Fibroblast of pulmonary artery (primary cell): ENCODE measurements at places on chromosomes 2 and 18.
A peak's percentile ranks its signal among the peaks of the same experiment; 100 is the strongest.

DNA sequence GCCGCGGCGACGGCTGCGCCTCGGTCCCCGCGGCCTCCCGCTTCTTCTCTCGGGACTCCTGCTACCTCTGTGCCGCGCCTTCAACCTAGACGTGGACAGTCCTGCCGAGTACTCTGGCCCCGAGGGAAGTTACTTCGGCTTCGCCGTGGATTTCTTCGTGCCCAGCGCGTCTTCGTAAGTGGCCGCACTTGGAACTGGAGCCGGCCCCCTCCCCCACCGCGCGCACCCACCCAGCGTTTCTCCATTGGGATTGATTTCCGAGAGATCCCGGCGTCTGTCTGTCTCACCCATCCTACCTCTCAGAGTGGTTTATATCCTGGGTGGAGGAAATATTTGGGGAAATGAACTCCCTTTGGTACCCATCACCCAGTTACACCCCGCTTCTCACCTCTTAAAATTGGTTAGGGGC is 498 bp downstream of the ITGAV start:
- peak; percentile 49 for DNase-seq

DNA sequence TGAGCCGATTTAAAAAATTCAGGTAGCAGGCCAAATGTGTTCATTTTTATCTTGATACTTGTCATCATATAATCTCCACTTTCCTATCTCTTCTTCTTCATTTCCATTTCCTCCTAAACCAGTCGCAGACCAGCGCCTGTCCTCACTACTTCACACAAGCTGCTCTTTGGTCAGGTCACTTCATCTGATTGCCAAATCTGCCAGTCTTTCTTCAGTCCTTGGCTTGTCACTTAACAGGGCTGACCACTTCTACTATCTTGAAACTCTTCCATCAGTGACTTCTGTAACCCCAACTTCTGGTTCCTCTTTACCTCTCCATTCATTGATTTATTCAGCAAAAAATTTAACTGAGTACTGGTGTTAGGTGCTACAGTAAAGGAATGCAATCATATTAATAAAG is 18.0 kb upstream of the SPRED2 start:
- no peak for DNase-seq

- no peak for DNase-seq
Measured at GRCh38 chr18:55433648-55434047, 154.3 kb downstream of the TCF4 start.

DNA sequence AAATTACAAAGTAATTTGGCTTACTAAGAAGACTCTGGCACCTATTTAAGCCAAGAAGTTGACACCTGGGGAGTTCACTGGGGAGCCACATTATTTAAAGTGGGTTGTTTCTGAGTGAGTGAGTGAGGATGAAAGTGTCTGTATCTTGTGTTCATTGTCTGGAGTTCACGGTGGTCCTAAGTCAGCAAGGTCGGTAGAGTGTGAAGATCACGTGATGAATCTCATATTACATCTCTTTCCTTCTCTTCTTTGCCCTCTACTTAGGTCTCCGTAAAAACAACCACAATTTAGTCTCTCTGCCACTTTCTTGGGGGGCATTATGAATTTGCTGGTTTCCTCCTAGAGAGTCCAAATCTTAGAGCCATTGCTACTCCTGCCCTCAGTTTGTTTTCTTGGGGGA is 67.8 kb downstream of the DIS3L2 start:
- DNase-seq: no peak

DNA sequence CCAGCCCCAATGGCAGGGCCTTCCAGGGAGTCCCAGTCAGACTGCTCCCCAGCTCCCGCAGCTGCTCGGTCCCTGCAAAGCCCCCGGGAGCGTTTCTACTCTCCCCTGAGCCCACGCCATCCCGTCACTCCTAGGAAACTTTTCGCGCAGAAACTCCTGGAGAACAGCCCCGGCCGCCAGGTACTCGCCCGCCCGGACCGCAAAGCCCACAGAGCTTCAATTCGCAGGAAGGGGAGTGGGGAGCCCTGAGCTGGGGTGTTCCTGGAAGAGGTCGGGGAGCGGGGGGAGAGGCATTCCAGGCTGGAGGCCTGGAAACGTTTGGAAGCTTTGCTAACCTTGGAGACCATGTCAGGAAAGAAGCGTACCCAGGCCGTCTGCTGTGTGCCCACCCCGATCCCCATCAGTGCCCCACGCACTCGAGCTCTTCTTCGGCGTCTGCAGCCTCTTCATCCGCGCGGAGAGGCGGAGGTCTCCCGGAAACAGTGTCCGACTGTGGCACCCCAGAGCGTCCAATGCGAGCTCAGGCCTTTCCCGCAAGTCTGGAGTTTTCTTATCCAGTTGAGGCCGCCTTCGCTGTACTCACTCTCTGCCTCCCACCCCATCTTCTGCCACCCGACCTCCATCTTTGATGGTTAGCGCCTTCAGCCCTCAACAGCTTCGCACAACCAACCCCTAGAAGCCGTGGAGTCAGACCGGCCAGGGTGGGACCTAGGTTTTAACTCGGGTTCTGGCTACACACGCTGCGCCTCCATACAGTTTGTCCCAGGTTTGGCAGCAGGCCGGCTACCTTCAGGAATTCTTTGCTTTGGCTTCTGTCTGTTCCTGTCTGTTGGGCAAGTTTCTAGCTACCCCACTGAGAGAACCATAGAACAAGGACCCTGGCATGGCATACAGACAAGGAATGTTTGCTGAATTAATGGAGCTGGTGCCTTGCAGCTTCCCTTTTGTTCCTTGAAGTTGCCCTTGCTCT is 3.7 kb downstream of the PCGF1 start:
- peak; percentile 35 for DNase-seq

GRCh38 chr2:112095681-112096080 is 40.6 kb downstream of the TMEM87B start:
- DNase-seq: no peak

DNA sequence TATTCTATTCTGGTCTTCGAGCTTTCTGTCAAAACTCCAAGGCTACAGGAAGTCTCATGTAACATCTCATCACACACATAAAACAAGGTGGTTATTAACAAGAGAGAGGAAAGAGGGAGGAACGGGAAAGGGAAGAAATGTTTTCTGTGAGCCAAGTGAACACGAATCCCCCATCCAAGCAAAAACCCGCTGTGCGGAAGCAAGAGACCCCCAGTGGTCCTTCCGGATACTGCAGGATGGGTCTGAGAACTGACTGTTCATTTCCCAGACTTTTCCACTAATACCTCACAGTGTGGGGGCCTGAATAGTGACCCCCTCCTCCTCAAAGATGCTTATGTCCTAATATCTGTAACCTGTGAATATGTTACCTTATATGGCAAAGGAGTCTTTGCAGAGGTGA is 19.0 kb upstream of the DIPK1C start:
- DNase-seq: peak; percentile 36

- no peak for DNase-seq
Measured at GRCh38 chr2:26691881-26692278, 642 bp upstream of the KCNK3 start.

- no peak for DNase-seq
Measured at GRCh38 chr2:235264121-235264493, 229.7 kb upstream of the AGAP1 start.

GRCh38 chr2:232633413-232634205 is at the start of gene EFHD1:
TSS of gene EFHD1 (plus strand) at chr2:232633604. CDS start at chr2:232633705, 101 bp downstream.
- peak; percentile 44 for DNase-seq

GRCh38 chr2:3628241-3628679 is 29.7 kb upstream of the ALLC start:
- no peak for DNase-seq

GRCh38 chr2:47339745-47340541 is 63.0 kb upstream of the MSH2 start:
- DNase-seq: peak; percentile 43

- no peak for DNase-seq
Measured at GRCh38 chr2:241072151-241072550, 29.9 kb downstream of the MTERF4 start.

DNA sequence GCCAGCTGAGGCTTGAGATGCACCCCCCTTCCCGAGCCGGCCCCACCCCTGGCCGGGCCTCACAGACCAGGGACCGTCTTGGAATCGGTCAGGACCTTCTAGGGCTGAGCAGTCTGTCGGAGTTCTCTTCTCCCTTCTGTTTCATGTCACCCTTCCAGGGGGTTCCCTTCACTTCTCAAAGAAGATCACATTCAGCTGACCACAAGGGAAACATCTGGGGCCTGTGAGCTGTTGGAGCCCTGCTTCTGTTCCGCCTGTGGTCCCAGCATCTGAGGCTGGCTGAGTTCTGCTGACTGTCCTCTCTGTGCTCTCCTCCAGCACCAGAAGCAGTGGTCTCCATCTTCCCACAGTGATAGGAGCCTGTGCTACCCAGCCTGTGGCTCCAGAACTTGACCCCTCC is 106.5 kb downstream of the SEPTIN10 start:
- no peak for DNase-seq

DNA sequence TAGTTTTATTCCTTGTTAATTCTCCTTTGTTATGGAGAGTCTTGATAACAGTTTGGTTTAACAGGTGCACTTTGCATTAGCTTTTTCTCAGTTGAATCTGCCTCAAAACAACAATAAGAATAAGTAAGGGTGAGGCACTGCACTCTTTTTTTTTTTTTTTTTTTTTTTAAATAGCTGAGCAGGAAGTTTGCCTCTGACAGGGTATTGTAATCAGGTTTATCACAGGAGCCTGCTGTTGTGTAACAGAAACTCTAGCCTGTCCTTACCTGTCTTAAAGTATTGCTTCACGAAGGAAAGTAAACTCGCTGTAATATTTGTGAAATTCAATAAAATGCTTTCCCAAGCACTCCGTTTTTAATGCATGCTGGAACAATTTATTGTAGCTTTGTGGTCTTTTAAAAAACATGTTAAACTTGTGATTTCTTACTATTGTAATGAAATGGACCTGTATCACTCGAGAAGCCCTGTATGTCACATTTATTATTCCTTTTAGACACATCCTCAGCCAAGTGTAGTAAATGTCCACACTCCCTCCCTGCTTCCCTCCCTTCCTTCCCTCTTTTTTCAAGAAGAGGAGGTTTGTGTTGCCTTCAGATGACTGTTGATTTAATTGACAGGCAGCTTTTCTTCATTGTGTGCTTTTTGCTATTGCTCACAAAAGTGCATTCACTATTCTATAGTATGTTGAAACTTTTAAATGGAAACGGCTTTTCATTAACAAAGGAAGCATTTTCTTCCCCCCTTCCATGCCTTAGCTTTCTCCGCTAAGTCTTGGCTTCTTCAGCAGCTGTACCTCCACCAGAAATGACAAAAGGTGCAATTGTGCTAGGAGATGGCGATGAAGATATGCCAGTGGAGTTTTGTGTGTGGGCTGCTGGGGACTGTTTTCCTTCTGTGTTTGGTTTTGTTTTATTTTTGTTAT is 52.7 kb downstream of the TAF1B start:
- no peak for DNase-seq

- DNase-seq: no peak
Measured at GRCh38 chr2:189880832-189881492, 96.7 kb downstream of the PMS1 start.

- DNase-seq: no peak
Measured at GRCh38 chr2:241088791-241089732, 13.0 kb downstream of the MTERF4 start.

DNA sequence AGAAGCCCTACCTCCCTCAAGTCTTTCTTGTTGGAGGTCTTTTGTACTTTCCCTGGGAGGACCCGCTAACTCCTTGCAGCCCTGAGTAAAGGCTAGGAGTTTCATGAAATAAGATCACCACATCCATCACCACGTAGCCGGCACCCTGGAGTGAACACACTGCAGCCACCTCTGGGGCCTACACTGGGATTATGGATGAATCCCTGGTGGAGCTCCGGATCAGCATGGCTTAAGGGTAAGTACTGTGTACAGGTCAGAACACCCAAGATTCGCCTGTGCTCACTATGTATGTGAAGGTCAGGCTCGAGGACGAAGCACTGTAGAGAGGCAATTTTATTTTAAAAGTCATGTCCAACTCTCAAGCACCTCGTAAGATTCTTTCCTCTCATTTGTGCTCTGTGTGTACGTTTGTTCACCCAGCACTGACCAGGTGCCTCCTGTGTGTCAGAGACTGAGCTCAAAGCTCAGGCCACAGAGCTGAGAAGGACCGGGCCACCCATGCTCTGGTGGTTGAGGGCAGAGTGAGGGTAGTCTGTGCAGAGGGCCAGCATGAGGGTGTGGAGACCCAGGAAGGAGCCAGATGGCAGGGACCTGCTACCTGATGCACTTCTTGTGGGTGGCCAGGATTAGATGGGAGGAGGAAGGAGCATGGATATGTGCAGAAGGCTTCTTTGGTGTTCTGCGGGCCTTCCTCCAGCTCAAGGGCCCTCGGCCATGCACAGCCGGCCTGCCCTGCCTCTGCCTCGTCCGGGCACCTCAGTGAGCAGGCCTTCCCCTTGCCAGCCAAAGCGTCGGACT is 66.7 kb upstream of the TFCP2L1 start:
- DNase-seq: no peak

DNA sequence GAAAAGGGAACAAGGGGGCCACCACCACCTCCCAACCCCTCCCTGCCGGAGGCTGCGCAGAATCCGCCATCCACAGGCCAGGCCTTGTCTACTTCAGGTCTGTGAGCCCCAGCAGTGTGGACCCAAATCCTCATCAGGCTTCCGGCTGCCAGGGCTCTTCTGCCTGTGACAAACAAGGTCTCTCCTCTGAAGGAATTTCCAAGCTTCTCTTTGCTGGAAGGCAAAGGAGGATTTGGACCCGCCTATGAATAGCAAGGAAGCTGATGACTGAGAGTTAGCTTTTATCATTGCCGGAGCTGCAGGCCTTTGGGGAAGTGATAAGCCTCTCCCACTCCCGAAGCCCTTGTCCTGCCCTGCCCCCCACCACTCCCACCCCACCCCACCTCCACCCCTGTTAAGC is 93.7 kb upstream of the SH3BP4 start:
- no peak for DNase-seq

DNA sequence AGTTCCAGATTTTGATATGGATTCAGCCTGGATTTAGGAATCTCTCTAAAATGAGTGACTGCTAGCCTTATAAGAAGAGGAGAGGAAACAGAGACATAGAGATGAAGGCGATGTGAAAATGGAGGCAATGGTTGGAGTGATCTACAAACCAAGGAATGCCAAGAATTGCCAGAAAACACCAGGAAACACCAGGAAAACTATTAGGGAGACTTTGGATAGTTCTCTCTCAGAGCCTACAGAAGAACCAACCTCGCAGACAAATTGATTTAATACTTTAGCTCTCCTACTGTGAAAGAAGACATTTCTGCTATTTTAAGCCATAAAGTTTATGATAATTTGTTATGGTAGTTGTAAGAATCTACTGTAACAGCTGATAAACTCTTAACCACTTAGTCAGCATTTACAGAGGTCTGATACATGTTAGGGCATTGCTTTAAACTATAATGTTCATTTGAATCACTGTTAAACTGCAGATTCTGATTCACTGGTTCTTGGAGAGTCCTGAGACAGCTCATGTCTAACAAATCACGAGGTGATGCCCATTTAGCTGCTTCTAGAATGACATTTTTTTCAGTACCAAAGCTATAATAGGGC is 1702.6 kb upstream of the LRRTM1 start:
- no peak for DNase-seq

GRCh38 chr2:227608561-227609338 is 5.9 kb downstream of the SCYGR3 start:
- DNase-seq: no peak

DNA sequence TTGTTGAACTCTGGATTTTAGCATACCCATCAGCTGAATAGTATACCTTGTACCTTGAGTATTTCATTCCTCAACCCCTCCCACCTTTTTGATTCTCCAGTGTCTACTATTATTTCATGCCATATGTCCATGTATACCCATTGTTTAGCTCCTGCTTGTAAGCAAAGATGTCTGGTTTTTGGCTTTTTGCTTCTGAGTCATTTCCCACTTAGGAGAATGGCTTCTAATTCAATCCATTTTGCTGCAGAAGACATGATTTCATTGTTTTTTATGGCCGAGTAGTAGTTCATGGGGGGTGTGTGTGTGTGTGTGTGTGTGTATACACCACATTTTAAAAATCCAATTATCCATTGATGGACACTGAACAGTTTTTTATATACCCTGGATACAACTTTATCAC is 24.3 kb upstream of the MOCOS start:
- DNase-seq: peak; percentile 61

GRCh38 chr18:37742436-37742835 is 176.8 kb upstream of the CELF4 start:
- no peak for DNase-seq
